ENCODE measurements at places on chromosomes 2 and 18. TPM values are rescaled to one million over a fixed set of nuclear protein-coding genes. Genes with fewer than 3 reads are reported as not detected.

- no peak overlapping the region for H3K27ac ChIP-seq
- no peaks in the 10 kb centered on the region for H3K36me3 ChIP-seq
- H3K4me1 ChIP-seq, result peaks cover 36% of the 10 kb centered on the region
- DNase-seq, result no peak
These were observed 69.7 kb upstream of the FOSL2 start for GRCh38 chr2:28322981-28323396.

- DNase-seq, result no peak
- 0 out of 2 replicates have a peak, but pooled peaks cover 3% of the 10 kb centered on the region for H3K27me3 ChIP-seq
- H3K27ac ChIP-seq, result no peak overlapping the region
- H3K36me3 ChIP-seq, result no peaks in the 10 kb centered on the region
These were observed 56.2 kb downstream of the AQP4 start for GRCh38 chr18:26809346-26809745.

DNA sequence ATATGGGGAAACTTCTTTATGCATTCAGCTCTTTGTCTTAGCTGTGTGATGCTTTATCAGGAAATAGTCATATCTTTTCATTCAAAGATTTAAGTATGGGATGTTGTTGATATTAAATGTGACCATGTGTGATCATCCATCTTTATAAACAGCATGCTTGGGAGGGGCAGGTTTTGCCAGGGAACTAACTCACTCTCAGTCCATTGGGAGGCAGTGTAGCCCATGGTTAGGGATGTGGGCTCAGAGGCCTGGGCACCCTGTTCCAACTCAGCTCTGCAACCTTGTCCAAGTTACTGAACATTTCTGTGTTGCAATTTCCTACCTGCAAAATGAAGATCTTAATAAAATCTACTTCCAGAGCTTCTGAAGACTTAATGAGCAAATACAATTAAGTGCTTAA lies 92.0 kb upstream of the BCL2L11 start:
- no peaks in the 10 kb centered on the region for H3K36me3 ChIP-seq
- H3K4me1 ChIP-seq, result peaks cover 9% of the 10 kb centered on the region
- DNase-seq, result no peak
- no peak overlapping the region for H3K4me3 ChIP-seq

DNA sequence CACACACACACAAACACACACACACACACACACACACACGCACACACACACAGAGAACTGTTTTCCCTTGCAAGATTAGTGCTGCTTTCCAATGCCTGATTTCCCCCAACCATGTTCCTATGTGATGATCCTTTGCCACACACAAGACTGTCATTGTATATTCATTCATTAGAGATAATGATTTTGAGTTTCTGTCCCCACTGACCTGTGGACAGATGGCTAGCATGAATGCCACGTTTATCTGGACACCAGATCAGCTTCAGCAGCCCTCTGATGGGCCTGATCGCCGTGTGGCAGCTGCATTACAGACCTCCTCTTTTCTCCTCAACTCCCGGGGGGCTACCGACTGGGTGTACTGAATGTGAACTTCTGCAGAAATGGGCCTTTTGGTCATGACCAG lies 353.0 kb downstream of the MYCN start:
- H3K27me3 ChIP-seq, result no peaks in the 10 kb centered on the region
- no peaks in the 10 kb centered on the region for H3K36me3 ChIP-seq
- H3K27ac ChIP-seq, result no peak overlapping the region
- H3K4me1 ChIP-seq, result no peaks in the 10 kb centered on the region
- DNase-seq, result no peak
- no peak overlapping the region for H3K4me3 ChIP-seq

IL36RN gene
- not detected for total RNA-seq

- peak overlapping the region; percentile 93 for H3K27ac ChIP-seq
- H3K4me3 ChIP-seq, result no peak overlapping the region
- DNase-seq, result peak; percentile 71
- H3K4me1 ChIP-seq, result peaks cover 58% of the 10 kb centered on the region
- H3K36me3 ChIP-seq, result no peaks in the 10 kb centered on the region
These were observed 16.7 kb upstream of the LAPTM4A start for GRCh38 chr2:20067992-20068584.

DNA sequence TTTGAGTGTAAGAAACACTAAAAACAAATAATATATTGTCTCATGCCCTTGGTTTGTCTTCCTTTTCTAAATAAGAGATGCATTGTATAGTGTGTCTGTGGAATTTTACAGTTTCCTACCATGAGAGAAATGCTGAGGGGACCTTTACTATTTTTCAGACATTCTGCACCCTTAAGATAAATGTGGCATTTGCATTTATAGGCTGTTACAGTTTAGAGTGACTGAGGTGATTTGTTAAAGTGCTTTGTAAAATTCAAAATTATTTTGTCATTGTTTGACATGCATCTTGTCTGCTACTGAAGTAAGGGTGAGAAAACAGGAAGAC lies 78.9 kb upstream of the ZSWIM2 start:
- H3K27me3 ChIP-seq, result peaks cover 4% of the 10 kb centered on the region
- DNase-seq, result no peak
- H3K4me3 ChIP-seq, result no peak overlapping the region
- H3K36me3 ChIP-seq, result no peaks in the 10 kb centered on the region
- no peak overlapping the region for H3K27ac ChIP-seq

DNA sequence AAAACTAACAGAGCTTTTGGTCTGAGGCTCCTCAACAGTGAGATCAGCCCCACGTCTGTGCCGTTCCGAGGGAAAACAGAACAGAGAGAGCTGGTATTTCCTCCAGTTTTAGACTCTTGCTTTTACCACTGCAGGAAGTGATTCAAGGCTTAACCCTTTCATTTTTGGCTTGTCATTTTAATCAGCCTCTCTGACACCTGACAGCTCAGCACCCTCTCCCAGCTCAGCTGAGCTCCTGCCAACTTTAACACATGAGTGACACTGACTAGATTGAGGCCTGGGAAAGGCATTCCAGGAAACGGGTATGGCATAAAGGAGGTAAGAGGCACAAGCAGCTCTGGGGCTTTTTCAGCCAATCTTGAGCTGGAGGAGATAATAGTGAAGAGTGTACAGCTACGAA lies 239.4 kb upstream of the SKOR2 start:
- H3K27me3 ChIP-seq, result no peaks in the 10 kb centered on the region
- no peak for DNase-seq
- H3K27ac ChIP-seq, result no peak overlapping the region
- no peaks in the 10 kb centered on the region for H3K4me1 ChIP-seq

ST6GAL2 gene
- total RNA-seq, result not detected
